ENCODE measurements at places on chromosomes 1 and 21.

DNA sequence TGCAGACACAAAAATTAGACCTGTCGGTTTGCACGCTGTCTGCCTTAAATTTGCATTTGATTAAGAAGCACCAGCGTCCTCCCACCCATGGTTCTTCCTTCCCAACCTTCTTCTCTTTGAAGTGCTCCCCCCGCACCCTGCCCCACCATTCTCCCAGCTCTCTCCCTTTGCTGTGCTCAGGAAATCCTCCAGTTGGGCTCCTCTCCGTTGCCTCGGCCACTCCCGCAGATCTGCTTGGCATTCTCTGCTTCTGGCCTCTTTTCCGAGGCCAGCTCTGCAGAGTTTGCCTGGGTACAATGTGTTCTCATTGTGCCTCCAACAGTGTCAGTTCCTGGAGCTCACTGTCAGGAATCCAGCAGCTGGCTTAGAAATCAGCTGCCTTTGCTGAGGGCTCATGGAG, 126.1 kb downstream of the NAV1 start:
- H3K36me3 ChIP-seq, result no peaks in the 10 kb centered on the region
- peaks cover 8% of the 10 kb centered on the region for H3K27me3 ChIP-seq
- H3K4me3 ChIP-seq, result no peak overlapping the region

- no peak overlapping the region for H3K27ac ChIP-seq
- H3K36me3 ChIP-seq, result no peaks in the 10 kb centered on the region
- DNase-seq, result no peak
- no peaks in the 10 kb centered on the region for H3K4me1 ChIP-seq
- peaks cover 1% of the 10 kb centered on the region for H3K27me3 ChIP-seq
Measured at GRCh38 chr21:26956813-26957212, 10.1 kb downstream of the ADAMTS5 start.

DNA sequence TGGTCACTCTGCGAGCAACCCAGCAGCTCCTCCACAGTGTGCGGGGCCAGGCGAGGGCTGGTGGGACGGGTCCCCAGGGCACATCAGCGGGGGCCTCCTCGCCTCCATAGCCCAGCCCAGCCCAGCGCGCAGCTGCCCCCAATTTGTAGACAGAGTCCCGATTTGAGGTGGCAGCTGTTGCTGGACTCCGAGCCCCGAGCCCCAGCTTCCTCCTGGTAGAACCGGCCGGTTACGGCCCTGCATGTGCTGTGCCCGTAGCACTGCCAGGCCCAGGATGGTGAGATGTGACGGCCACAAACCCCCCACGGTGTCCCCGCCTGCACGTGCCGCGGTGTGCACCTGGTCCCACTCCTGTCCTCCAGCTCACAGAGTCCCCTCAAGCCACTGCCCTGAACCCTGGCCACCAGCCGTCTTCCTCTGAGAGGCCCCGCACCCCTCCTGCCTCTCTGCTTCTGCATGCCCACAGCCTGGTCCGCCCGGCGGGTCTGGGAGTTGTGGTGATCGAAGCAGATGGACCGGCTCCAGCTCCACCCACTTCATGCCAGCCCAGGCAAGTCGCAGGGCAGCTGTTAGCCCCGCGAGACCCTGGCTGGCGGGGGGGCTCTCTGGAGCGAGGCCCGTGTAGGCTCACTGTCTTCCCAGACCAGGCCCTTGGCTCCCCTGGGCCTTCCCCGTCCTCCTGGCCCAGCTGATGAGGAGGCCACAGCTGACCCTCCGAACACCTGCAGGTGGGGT, 55.5 kb downstream of the MORN1 start:
- H3K4me3 ChIP-seq, result no peak overlapping the region
- no peaks in the 10 kb centered on the region for H3K27me3 ChIP-seq
- DNase-seq, result no peak
- no peak overlapping the region for H3K27ac ChIP-seq

DNA sequence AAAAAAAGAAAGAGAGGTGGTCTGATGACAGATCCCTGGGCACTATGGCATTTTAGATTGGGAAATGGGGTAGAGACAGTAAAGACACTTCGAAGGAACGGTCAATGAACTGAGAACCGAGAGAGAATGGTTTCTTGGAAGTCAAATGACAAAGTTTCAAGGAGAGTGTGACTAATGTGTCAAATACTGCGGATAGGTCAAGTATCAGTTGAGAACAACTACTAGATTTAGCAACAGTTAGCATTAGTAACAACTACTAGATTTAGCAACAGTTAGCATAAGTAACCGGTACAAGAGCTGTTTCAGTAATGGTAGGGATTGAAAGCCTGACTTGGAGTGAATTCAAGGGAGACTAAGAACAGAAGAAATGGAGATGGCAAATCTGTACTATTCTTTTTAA, 35.0 kb downstream of the UROD start:
- H3K27me3 ChIP-seq, result no peaks in the 10 kb centered on the region
- H3K4me1 ChIP-seq, result peaks cover 13% of the 10 kb centered on the region
- H3K36me3 ChIP-seq, result peaks cover 10% of the 10 kb centered on the region
- no peak for DNase-seq
- H3K27ac ChIP-seq, result no peak overlapping the region
- no peak overlapping the region for H3K4me3 ChIP-seq

DNA sequence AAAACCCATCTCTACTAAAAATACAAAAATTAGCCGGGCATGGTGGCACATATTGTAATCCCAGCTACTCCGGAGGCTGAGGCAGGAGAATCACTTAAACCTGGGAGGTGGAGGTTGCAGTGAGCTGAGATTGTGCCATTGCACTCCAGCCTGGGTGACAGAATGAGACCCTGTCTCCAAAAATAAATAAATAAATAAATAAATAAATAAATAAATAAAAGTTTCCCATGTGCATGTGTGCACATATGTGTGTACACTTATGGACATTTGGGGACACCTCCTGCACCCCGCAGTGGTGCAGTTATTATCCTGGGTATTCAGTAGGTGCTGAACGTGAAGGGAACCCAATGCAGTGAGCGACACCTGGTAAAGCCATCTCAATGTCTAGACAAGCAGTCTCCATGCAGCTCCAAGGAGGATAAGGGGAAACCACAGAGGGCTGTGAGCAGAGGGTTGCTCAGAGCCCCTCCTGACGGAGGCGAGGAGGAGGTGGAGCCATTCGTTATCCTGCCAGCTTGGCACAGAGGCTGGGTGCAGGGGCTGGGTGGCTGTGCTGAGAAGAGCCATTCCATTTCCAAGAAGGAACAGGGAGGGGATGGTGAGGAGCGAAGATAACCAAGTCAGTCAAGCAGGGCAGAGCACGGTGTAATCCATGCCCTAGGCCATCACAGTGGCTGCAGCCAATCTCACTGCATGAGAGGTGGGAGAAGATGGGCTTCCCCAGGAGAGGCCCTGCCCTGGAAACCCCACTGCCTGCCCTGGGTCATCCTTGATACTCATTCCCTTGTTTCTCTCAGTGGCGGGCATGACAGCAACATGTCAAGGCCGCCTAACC, 25.6 kb downstream of the UBIAD1 start:
- no peak overlapping the region for H3K4me3 ChIP-seq
- no peaks in the 10 kb centered on the region for H3K27me3 ChIP-seq
- peaks cover 29% of the 10 kb centered on the region for H3K4me1 ChIP-seq
- H3K27ac ChIP-seq, result no peak overlapping the region

Data from naive thymus-derived CD8-positive, alpha-beta T cell (primary cell).